ENCODE measurements at places on chromosomes 12 and 14.

DNA sequence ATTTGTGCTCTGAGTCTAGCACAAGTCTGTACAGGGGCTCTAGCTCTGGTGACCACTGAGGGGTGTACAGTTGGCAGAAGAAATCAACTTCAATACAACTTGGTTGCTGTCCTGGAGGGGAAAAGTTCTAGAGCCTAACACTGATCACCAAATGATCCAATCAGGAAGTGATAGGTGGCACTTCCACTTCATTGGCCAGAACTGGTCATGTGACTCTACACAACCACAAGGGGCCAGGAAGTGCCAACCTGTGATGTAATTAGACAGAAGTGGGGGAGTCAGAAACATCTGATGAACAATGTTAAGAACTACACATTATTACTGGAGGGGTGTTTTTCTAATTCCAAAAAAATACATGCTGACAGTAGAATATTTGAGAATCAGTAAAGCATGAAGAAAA is 401.6 kb downstream of the VRK1 start:
- no peak for DNase-seq

DNA sequence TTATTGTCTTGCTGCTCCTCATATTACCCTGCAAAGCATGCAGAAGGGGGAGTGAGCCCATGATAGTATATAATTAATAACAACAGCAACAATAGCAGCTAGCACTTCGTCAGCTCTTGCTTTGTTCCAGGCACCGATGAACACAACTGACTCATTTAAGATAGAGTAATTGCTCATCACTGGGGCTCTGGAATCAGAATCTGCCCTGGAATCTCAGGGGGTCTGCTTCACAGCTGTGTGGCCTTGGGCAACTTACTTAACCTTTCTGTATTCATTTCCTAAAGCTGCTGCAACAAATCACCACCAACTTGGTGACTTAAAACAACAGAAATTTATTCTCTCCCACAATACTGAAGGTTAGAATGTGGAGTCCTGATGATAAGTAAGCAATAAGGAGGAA is 55.0 kb upstream of the PSMC1 start:
- no peak for DNase-seq

DNA sequence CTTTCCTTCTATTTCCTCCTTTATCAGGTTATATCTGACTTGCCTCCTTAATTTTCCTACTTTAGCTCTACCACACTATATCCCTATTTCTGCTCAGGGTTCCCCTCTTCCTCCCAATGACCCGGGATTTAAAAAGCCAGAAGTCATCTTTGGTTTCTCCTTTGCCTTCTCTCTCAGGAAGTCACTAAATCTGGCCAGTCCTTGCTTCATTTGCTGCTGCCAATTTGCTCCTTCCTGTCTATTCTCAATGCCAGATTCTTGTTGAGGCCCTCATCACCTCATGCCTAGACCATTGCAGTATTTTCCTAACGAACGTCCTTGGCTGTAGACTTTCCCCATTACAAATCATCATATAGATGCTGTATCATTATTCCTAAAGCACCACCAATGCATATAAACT is 26.5 kb upstream of the NID2 start:
- no peak for DNase-seq

- no peak for DNase-seq
Observed at GRCh38 chr12:84976133-84976532, 59.9 kb downstream of the TSPAN19 start.

DNA sequence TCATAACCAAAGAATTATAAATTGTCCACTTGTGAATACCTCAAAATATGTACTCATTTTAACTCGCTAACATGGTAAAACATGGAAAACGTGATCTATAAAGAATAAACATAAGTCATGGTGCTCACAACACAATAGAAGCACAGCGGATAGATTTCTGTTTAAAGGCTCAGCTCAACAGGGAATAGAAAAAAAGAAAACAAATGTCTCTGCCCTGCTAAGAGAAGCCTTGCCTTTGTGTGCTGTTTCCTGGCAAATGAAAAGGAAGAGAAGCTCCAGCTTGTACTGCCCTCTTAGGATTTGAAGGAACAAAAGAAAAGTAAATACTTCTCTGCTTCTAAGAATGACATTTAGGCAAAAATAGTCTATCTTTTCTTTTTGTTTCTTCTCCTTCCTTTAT is 121.0 kb upstream of the KRR1 start:
- DNase-seq: no peak

GRCh38 chr12:4416276-4416675 is 29.3 kb downstream of the FGF6 start:
- DNase-seq: no peak

DNA sequence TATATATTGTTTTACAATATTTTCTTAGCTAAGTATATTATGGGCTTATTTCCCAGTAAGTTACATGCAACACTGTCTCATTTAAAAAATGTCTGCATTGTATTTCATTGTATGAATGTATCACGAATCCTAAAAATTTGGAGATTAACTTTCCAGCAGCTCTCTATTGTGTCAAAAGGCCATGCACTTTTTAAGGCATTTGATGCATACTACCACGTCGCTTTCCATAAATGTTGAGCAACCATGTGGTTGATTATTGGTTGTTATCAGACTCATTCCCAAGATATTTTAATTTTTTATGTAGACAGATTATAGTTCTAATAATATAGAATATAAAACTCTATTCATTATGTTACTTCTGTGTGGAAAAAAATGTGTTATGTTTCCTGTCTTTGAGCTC is 79.9 kb downstream of the SMOC1 start:
- DNase-seq: no peak

DNA sequence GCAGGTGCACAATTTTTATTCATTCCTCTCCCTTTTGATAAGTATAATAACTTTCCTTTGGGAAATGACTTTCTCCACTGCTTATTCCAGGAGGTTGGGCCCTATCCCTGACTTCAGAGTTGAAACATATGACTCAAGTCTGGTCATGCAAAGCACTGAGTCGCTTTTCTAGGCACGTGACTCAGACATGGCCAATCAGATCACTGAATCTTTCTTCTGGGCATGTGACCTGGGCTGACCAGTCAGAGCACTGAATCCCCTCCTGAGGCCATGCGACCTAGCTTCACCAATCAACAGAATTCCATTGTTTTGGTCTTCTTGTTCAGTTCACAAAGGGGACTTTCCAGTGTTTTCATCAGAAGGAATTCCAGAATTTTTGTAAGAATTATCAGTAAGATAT is 377.1 kb upstream of the KITLG start:
- no peak for DNase-seq

GRCh38 chr14:90399541-90400444 is 3.0 kb downstream of the CALM1 start:
- DNase-seq: peak; percentile 90

GRCh38 chr12:5390174-5390799 is 41.6 kb upstream of the NTF3 start:
- DNase-seq: no peak

GRCh38 chr12:1607940-1608712 is 13.7 kb upstream of the FBXL14 start:
- no peak for DNase-seq

Measured in HL-60 (cell line).